Aorta (tissue), 5 donors: ENCODE measurements at places on chromosomes 13 and 19.

DNA sequence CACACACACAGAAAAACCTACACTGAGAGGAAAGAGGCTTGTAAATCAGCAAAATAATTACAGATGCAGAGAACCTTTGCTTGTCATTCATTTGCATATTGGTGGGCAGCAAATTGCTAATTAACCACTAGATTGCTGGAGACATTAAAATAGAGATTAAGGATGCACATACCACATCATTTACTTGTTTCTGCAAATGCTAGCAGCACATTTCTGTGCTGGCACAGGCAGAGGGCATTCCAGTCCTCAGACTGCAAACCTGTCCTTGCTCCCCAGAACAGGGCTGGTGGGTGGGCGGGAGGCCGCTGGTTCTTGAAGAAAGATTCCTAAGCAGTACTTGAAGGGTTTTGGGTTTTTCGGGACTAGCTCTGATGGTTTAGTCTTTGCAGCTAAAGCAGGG, 941 bp upstream of the SIAH3 start:
- H3K27me3 ChIP-seq, result no peaks in the 10 kb centered on the region
- no peak overlapping the region for H3K27ac ChIP-seq
- H3K36me3 ChIP-seq, result no peaks in the 10 kb centered on the region
- no peak overlapping the region for H3K4me3 ChIP-seq

DNA sequence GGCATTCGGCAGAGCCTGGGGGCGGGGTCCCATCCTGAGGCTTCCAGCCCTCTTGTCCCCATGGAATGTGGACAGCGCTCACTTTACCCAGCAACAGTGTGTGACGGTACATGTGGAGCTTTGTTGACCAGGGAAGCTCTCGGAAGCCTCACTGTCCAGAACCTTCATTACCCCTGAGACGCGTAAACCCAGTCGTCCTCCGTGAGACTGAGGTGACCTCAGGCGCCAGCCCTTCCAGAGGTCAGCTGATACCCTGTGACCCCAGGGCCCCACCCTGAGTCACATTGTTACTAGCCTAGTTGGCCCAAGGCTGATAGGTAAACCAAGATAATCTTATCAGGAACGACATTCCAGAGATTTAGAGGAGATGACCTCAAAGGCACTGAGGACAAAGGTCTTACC, 10.2 kb upstream of the TMEM160 start:
- no peak overlapping the region for H3K27ac ChIP-seq
- H3K4me1 ChIP-seq, result no peaks in the 10 kb centered on the region
- no peak for DNase-seq
- no peaks in the 10 kb centered on the region for H3K27me3 ChIP-seq
- H3K4me3 ChIP-seq, result no peak overlapping the region

DNA sequence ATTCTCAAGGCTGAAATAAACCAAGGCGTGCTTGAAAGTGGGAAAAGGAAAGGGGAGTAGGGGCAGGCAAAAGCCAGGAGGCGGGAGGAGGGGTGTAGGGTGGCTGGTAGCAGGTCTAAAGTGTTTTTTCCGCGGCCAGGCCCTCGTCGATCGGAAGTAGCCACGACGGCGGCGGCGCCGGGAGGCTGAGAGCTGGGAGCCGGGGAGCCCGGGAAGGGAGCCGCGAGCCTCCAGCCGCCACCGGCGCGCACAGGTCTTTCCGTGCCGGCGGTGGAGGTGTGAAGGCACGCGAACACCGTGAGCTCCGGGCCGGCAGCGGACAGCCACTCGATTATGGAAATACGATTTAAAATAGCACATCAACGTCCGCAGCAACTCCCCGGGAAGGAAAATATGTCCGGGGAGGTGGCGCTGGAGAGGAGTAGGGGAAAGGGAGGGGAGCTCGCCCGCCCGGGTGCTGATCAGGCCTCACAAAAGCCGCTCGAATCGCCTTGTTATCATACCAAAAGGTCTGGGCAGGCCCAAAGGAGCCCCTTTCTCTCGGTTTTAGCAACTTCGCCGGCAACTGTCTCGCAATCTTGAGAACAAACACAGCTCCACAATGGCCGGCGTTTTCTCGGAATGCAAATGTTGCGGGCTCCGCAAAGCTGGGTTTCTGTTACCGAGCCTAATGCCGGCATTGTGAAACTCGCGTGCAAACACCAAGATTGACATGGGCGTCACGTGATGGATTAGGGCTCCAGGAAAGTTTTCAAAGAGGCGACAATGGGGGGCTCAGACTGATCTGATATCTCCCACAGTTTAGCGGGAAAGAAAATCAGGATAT, 2.9 kb upstream of the PCDH8 start:
- H3K4me1 ChIP-seq, result no peaks in the 10 kb centered on the region
- H3K4me3 ChIP-seq, result peak overlapping the region; percentile 35
- no peaks in the 10 kb centered on the region for H3K36me3 ChIP-seq
- no peak overlapping the region for H3K27ac ChIP-seq

DNA sequence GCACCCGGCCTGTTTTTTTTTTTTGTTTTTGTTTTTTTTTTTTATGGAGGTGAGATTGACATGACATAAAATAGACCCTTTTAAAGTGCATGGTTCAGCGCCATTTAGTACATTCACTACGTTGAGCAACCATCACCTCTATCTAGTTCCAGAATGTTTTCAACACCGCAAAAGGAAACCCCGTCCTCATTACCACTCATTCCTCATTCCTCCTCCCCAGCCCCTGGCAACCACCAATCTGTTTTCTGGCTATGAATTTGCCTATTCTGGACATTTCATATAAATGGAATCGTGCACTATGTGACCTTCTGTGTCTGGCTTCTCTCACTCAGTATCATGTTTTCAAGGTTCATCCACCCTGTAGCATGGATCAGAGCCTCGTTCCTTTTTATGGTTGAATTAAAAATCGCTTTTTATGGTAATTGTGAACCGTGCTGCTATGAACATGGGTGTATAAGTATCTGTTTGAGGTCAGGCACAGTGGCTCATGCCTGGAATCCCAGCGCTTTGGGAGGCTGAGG, 9.9 kb upstream of the ADGRE5 start:
- H3K27me3 ChIP-seq, result no peaks in the 10 kb centered on the region
- no peak overlapping the region for H3K4me3 ChIP-seq
- DNase-seq, result no peak
- no peaks in the 10 kb centered on the region for H3K4me1 ChIP-seq
- no peaks in the 10 kb centered on the region for H3K36me3 ChIP-seq

DNA sequence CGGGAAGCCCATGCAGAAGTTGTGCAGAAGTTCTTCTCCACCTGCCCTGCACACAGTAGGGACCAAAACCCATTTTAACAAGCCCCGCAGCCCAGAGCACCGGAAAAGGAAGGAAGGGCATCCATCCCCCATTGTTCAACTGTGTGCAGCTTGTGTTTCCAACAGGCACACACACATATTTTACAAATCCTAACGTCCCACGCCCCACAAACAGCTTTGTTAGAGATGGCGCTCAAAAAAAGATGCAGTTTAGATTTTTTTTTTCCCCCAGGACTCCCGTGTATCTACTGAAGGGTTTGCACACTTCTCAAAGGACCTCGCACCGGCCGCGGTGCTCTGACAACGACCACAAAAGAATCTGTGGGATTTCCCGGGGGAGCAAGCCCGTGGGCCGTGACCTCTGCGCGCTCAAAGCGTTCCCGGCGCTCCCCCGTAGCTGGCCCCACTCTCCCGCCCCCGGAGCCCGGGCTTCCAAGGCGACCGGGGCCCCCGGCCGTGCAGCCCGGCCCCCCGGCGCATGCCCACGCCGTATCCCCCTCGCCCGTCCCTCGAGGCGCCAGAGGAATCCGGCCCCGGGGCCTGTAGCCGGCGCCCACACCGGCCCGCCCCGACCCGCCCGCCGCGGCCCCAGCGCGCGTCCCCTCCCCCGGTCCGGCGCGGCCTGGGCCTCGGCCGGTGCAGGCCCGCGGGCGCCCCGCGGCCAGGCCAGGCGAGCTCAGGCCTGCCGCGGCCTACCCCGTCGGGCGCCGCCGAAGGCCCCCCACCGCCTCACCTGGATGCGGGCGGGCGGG, 523 bp downstream of the ELAVL1 start:
- no peaks in the 10 kb centered on the region for H3K4me1 ChIP-seq
- no peaks in the 10 kb centered on the region for H3K27me3 ChIP-seq
- H3K4me3 ChIP-seq, result peak overlapping the region; percentile 98
- no peak for DNase-seq
- peaks cover 1% of the 10 kb centered on the region for H3K36me3 ChIP-seq

- peak; percentile 94 for DNase-seq
- no peaks in the 10 kb centered on the region for H3K36me3 ChIP-seq
- no peaks in the 10 kb centered on the region for H3K4me1 ChIP-seq
- H3K27ac ChIP-seq, result no peak overlapping the region
- H3K27me3 ChIP-seq, result no peaks in the 10 kb centered on the region
Measured at GRCh38 chr19:16330368-16330801, 5.8 kb downstream of the KLF2 start.

DNA sequence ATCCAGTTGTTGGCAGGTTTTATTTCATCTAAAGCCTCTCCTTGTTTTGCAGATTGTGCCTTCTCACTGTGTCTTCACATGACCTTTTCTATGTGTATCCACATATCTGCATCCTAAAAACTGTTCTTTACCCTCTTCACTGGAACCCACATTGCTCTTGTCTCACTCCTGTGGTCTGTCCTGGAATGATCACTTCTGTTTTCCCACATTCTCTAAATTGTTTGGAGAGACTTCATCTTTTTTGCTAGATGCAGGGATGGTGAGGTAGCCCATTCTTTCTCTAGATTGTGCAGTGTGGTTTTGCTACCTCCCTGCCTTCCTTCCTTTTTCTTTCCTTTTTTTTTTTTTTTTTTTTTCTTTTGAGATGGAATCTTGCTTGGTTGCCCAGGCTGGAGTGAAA, 608.6 kb upstream of the MIR17HG start:
- no peak overlapping the region for H3K27ac ChIP-seq
- H3K4me3 ChIP-seq, result no peak overlapping the region
- no peaks in the 10 kb centered on the region for H3K27me3 ChIP-seq
- no peaks in the 10 kb centered on the region for H3K4me1 ChIP-seq
- no peaks in the 10 kb centered on the region for H3K36me3 ChIP-seq

GRCh38 chr19:17504030-17504429, 7.4 kb upstream of the PGLS start:
- H3K4me3 ChIP-seq, result no peak overlapping the region
- no peak for DNase-seq
- H3K27ac ChIP-seq, result no peak overlapping the region
- H3K4me1 ChIP-seq, result no peaks in the 10 kb centered on the region

DNA sequence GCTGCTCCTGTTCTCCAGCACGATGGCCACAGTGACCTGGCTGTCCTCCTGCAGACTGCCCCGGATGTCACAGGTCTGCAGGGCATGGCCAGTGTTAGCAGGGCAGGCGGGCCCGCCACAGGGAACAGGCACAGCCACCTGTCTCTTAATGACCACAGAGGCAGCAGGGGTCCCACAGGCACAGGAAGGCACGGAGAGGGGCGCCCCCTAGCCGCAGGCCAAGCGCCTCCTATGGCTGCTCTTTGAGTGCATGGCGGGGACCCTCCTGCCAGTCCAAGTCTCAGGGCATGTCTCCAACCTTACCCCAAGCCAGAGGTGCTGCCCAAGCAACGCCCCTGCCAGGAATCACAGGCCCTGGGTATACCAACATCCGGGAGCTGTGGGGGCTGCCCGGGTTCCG, 14.1 kb downstream of the IZUMO4 start:
- peaks cover 18% of the 10 kb centered on the region for H3K36me3 ChIP-seq
- H3K4me1 ChIP-seq, result no peaks in the 10 kb centered on the region
- DNase-seq, result no peak
- H3K4me3 ChIP-seq, result no peak overlapping the region

GRCh38 chr13:90336507-90336906, 1011.0 kb upstream of the MIR17HG start:
- no peaks in the 10 kb centered on the region for H3K36me3 ChIP-seq
- no peaks in the 10 kb centered on the region for H3K27me3 ChIP-seq
- H3K4me1 ChIP-seq, result no peaks in the 10 kb centered on the region

GRCh38 chr13:40665126-40666044, 1.1 kb downstream of the FOXO1 start:
- no peaks in the 10 kb centered on the region for H3K27me3 ChIP-seq
- H3K4me1 ChIP-seq, result peaks cover under 1% of the 10 kb centered on the region
- H3K36me3 ChIP-seq, result no peaks in the 10 kb centered on the region

GRCh38 chr19:50414864-50415660, 3.7 kb upstream of the SPIB start:
- H3K4me1 ChIP-seq, result no peaks in the 10 kb centered on the region
- no peaks in the 10 kb centered on the region for H3K36me3 ChIP-seq
- no peak overlapping the region for H3K4me3 ChIP-seq
- no peaks in the 10 kb centered on the region for H3K27me3 ChIP-seq

GRCh38 chr13:32135655-32136054, 104.1 kb downstream of the FRY start:
- DNase-seq, result no peak
- H3K27ac ChIP-seq, result peak overlapping the region; percentile 100
- no peaks in the 10 kb centered on the region for H3K36me3 ChIP-seq
- peaks cover 11% of the 10 kb centered on the region for H3K4me1 ChIP-seq
- H3K27me3 ChIP-seq, result no peaks in the 10 kb centered on the region
- no peak overlapping the region for H3K4me3 ChIP-seq

DNA sequence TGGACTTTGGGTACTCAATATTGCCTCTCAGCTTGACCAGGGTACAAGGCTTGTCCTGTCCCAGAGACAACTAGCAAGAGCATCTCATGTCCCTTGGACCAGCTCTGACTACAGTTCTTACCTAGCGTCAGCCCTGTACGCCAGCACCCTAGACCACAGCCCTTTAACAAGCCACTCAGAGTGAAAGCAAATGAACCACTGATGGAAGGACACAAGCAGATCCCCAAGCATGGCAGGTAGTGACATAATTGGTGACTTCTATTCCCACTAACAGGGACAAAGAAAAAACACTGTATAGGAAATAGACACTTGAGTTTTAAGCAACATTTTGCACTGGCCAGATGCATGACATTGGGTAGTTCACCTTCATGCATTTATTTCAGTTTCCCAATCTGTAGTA, 8.8 kb upstream of the LRCH1 start:
- DNase-seq, result no peak
- no peaks in the 10 kb centered on the region for H3K27me3 ChIP-seq
- H3K4me1 ChIP-seq, result no peaks in the 10 kb centered on the region
- H3K4me3 ChIP-seq, result no peak overlapping the region

- H3K4me3 ChIP-seq, result no peak overlapping the region
- H3K27ac ChIP-seq, result no peak overlapping the region
- no peaks in the 10 kb centered on the region for H3K4me1 ChIP-seq
Measured at GRCh38 chr13:27339299-27339698, 68.7 kb downstream of the RASL11A start.

DNA sequence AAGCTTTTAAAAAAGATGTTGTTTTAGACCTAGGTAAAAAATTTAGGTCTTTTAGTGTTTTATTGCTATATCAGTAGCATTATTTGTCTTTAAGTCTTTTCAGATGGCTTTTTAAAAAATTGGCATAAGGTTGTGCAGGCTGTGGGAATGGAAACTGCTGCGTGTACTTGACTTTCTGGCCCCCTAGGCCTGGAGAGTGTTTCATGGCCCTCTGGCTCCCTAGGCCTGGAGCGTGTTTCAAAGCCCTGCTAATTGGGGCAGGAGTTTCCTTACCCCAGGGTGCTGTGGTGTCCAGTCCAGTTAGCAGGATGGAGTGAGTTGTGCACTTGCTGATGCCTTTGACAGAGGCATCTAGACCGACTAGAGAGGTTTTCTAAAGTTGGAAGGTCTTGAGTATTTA, 23.8 kb downstream of the PRAM1 start:
- no peak overlapping the region for H3K27ac ChIP-seq
- H3K4me3 ChIP-seq, result no peak overlapping the region
- peaks cover 3% of the 10 kb centered on the region for H3K36me3 ChIP-seq
- no peaks in the 10 kb centered on the region for H3K27me3 ChIP-seq
- DNase-seq, result no peak
- H3K4me1 ChIP-seq, result no peaks in the 10 kb centered on the region

GRCh38 chr19:20325151-20325550, 158.1 kb downstream of the ZNF486 start:
- no peak for DNase-seq
- no peaks in the 10 kb centered on the region for H3K4me1 ChIP-seq
- H3K27me3 ChIP-seq, result no peaks in the 10 kb centered on the region
- H3K4me3 ChIP-seq, result no peak overlapping the region
- H3K27ac ChIP-seq, result no peak overlapping the region
